ENCODE measurements at places on chromosomes 2 and 18. TPM values are rescaled to one million over a fixed set of nuclear protein-coding genes. Genes with fewer than 3 reads are reported as not detected.

Gene ITPRIPL1
- total RNA-seq = 0.86 TPM

Gene ZBTB7C
- total RNA-seq = 0.11 TPM

Gene B4GALT6
- total RNA-seq = 13.9 TPM

Gene ALK
- total RNA-seq = not detected

Gene CHRNG
- total RNA-seq = not detected

DNA sequence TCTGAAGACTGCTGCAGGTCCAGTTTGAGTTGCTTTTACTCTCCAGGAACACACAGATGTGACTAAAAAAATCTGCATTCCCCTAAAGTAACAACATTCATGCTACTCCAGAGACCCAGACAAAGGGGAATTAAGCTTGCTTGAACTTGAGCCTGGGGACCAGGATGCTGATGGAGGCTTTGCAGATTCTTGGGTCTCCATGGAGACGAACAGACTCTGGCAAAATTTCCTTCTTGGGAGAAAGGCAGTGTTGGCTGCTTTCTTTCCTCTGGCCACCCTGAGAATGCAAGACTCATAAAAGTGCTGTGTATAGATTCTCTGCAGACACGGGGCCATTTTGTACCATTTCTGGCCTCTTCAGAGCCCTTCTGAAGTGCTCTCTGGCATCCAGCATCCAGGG is 112.0 kb downstream of the ACTR3 start:
- no peaks in the 10 kb centered on the region for H3K27me3 ChIP-seq
- H3K4me3 ChIP-seq = no peak overlapping the region
- H3K36me3 ChIP-seq = no peaks in the 10 kb centered on the region
- DNase-seq = peak; percentile 34
- no peak overlapping the region for H3K27ac ChIP-seq
- no peaks in the 10 kb centered on the region for H3K4me1 ChIP-seq

GRCh38 chr2:213995400-213996105 is 415.3 kb upstream of the VWC2L start:
- H3K27ac ChIP-seq = no peak overlapping the region
- peaks cover 5% of the 10 kb centered on the region for H3K4me1 ChIP-seq
- no peak for DNase-seq

GRCh38 chr2:215554689-215555498 is 119.0 kb upstream of the FN1 start:
- DNase-seq = no peak
- no peaks in the 10 kb centered on the region for H3K27me3 ChIP-seq
- H3K4me3 ChIP-seq = no peak overlapping the region
- no peaks in the 10 kb centered on the region for H3K36me3 ChIP-seq
- peak overlapping the region; percentile 75 for H3K27ac ChIP-seq

- DNase-seq = no peak
- peaks cover 69% of the 10 kb centered on the region for H3K4me1 ChIP-seq
- H3K27me3 ChIP-seq = peaks cover 20% of the 10 kb centered on the region
- peak overlapping the region; percentile 91 for H3K27ac ChIP-seq
- H3K36me3 ChIP-seq = no peaks in the 10 kb centered on the region
These were observed 8.9 kb upstream of the POU3F3 start for GRCh38 chr2:104844807-104845551.

DNA sequence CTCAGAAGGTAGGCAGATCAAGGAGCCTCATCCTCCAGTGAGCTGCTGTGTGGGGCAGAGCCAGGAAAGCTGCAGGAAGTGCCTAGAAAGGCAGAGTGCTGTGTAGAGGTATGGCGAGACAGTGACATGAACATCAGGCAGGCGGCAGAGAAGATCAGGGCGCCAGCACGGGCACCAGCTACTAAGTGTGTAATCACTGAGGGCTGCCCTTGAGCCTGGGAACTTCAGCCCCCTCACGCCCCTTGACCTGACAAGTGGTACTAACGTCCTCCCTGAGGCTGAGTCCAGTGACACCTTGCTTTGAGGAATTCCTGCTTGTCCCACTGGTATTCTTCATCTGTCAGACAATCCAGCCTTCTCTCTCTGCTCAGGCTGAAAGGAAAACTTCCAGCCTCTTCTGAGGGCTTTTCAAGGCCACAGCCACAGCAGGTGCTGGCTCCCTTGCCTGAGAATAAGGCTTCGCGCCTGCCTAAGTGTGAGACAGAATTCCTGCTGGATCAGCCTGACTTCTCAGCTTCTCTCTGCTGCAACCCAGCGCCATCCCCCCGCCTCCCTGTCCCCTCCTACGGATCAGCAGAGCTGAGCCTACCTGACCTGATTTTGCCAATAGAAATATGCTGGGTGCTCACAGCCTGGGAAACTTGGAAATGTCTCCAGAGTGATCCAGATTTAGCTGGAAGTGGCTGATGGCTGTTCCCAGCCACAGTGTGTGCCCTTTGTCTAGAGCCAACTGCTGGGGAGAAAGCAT is 148.0 kb downstream of the SMAD7 start:
- H3K4me1 ChIP-seq = peaks cover 40% of the 10 kb centered on the region
- peak overlapping the region; percentile 65 for H3K27ac ChIP-seq
- peak; percentile 57 for DNase-seq
- no peaks in the 10 kb centered on the region for H3K27me3 ChIP-seq
- H3K4me3 ChIP-seq = no peak overlapping the region

GRCh38 chr2:200013906-200014305 is 58.5 kb downstream of the MAIP1 start:
- H3K27me3 ChIP-seq = no peaks in the 10 kb centered on the region
- no peak overlapping the region for H3K4me3 ChIP-seq
- no peaks in the 10 kb centered on the region for H3K36me3 ChIP-seq

DNA sequence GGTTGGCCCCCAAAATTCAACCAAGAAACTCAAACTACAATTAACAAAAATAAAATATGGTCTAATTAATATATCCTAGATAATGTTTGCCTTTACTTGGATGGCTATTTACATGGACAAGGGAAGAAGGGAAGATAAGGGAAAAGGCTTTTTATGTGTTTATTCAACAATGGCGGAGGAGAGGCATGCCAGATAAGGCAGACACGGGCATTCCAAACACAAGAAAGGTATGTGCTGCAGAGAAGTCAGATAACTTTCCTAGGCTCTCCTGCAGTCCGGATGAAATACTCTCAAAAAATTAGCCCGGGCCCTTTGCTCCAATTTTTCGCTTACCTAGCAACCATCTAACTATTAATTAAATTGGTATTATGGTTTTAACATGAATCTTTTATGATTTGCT is 5.1 kb upstream of the TTR start:
- no peaks in the 10 kb centered on the region for H3K36me3 ChIP-seq
- no peak overlapping the region for H3K27ac ChIP-seq
- no peak overlapping the region for H3K4me3 ChIP-seq
- H3K4me1 ChIP-seq = peaks cover 14% of the 10 kb centered on the region
- no peak for DNase-seq

GRCh38 chr18:30623401-30624065 is 419.0 kb downstream of the DSC3 start:
- H3K27ac ChIP-seq = peak overlapping the region; percentile 64
- DNase-seq = no peak
- no peaks in the 10 kb centered on the region for H3K27me3 ChIP-seq
- H3K36me3 ChIP-seq = no peaks in the 10 kb centered on the region

- no peaks in the 10 kb centered on the region for H3K4me1 ChIP-seq
- H3K36me3 ChIP-seq = no peaks in the 10 kb centered on the region
- no peak overlapping the region for H3K4me3 ChIP-seq
- H3K27ac ChIP-seq = no peak overlapping the region
- peaks cover 32% of the 10 kb centered on the region for H3K27me3 ChIP-seq
These were observed 83.7 kb upstream of the ZNF516 start for GRCh38 chr18:76578571-76579300.

- H3K4me1 ChIP-seq = no peaks in the 10 kb centered on the region
- H3K27me3 ChIP-seq = peaks cover 12% of the 10 kb centered on the region
- H3K36me3 ChIP-seq = no peaks in the 10 kb centered on the region
- no peak overlapping the region for H3K4me3 ChIP-seq
- H3K27ac ChIP-seq = no peak overlapping the region
- DNase-seq = no peak
These were observed 27.7 kb upstream of the ACADL start for GRCh38 chr2:210252699-210253606.

- H3K4me1 ChIP-seq = no peaks in the 10 kb centered on the region
- no peaks in the 10 kb centered on the region for H3K36me3 ChIP-seq
- no peak overlapping the region for H3K27ac ChIP-seq
- DNase-seq = no peak
- H3K27me3 ChIP-seq = peaks cover 5% of the 10 kb centered on the region
These were observed 3.1 kb downstream of the ARHGEF33 start for GRCh38 chr2:38892819-38893218.

Data from osteocyte (in vitro differentiated cells).